Naive thymus-derived CD8-positive, alpha-beta T cell (primary cell): ENCODE measurements at places on chromosomes 6 and 20.

GRCh38 chr6:89215391-89215790, 1.8 kb downstream of the GABRR1 start:
- DNase-seq = no peak

DNA sequence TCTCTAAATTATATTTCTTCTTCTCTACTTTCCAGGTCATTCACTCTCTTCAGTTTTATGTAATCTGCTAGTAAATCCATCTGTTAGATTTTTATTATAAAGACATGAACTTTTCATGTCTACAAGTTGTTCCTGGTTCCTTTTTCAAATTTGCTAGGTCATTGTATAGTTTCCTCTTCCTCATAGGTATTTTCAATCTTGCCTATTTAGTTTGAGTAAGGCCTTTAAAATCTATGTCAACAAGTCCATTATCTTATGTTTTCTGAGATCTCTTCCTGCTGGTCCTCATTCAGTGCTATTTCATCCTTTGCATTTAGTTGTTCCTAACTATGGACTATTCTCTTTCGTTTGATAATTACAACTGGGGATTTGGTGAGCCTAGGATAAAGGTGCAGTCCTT, 11.0 kb downstream of the RRBP1 start:
- DNase-seq = no peak

DNA sequence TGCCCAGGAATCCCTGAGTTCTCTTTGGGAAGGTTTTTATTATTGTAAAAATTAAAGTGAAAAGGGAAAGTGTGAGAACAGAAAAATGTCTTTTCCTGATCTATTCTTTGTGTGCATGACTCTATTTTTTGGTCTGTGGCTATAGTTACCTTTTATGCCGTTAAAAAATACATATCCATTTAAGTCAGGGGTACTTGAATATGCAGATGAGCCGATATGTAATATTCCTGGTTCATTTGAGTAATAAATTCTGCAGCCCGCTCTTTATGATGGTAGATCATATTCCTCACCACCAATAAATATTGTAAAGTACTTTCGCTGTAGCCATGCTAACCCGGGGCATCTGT, 503 bp upstream of the MYT1 start:
- DNase-seq = no peak

DNA sequence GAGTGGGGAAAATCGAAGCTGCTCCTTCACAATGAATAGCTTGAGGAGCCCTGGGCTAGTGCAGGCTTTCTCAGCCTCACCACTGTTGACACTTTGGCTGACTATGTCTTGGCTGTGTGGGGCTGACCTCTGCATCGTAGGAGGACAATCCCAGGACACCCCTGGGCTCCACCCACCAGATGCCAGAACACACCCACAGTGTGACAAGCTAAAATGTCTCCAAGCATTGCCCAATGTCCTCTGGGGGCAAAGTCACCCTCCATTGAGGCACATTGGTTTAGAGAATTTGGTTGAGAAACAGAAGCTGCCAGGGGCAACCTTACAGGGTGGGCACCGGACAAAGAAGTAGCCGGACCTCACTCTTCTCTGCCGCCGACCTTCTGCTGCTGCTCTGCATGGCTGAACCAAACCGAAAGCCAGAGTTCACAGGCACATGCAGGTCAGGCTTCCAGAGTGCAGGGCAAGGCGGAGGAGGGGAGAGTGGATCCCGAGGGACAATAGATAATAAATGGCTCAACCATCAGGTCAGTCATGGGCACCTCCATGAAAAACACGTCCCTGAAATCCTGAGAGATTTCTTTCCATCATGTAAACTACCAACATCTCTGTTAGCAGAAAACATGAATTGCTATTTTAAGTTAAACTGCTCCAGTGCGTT, 189.0 kb downstream of the LRFN2 start:
- DNase-seq = no peak

- DNase-seq = no peak
Measured at GRCh38 chr6:7185561-7185960, 77.8 kb downstream of the RREB1 start.

- no peak for DNase-seq
Measured at GRCh38 chr20:53786445-53787267, 193.0 kb upstream of the ZNF217 start.

GRCh38 chr20:48597521-48598302, 230.1 kb downstream of the PREX1 start:
- peak; percentile 60 for DNase-seq

DNA sequence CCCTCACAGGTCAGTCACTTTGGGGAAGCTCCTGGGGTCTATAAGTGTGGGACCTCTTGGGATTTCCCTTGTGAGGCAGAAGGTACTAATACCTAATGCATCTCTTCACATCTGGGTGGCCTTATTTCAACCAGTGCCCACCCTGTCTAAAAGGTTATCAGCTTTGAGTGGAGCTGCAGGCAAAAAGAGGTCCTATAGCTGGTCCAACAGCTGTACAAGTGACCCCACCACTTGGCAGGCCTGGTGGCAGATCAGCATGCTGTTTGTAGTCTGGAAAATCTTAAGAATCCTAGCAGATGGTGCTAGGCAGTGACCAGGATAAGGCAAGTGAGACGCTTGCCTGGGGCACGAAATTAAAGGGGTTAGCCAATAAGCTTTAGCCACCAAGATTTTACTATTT, 51.6 kb upstream of the GTSF1L start:
- DNase-seq = no peak

GRCh38 chr20:61531553-61532345, 279.7 kb downstream of the CDH4 start:
- no peak for DNase-seq

DNA sequence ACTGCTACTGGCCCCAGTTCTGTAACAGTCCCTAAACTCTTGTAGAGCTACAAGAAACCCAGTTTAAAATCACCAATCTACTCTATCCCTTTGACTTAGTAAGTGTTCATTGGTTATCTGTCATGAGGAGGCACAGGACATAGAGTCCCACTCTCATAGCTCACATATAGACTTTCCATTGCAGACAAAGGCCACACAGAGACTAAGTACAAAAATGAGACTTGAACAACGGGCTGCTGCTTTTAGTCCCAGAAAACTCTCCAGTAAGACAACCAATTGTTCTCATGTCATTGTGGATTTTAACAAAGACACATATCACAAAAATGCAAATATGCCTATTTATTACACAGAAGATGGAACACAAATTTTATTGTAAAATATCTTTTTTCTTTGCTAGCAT, 197.4 kb downstream of the PTPRK start:
- no peak for DNase-seq

DNA sequence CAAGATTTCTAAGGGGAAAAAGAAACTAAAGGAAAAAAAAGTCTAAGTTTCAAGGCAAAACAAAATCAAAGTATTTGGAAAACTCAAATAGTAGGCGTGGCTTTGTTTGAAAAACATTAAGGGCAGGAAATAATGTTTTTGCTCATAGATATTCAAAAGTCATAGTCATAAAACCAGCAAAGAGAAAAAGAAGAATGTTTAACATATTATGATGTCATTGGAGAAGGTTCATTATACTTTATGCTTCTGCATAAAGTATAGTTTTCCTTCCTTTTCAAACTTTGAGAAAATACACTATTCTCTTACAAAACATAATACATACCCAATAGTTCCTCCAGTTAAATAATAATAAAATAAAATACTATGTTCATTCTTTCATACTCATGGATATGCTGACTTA, 13.7 kb downstream of the USP49 start:
- DNase-seq = no peak
